ENCODE measurements at places on chromosomes 5 and 9.

DNA sequence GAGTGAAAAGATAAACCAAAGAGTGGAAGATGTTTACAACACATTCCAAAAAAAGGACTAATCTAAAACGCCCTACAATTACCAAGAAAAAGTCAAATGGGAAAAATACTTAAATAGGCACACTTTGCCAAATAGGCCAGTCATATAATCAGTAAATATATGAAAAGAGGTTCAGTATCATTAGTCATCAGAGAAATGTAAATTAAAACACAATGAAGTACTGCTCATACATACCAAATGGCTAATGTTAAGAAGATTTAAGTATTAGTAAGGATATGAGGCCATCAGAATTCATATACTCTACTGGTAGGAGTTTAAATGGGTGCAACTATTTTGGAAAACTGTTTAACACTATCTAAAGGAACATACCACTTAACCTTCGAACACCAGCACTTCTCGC, 47.6 kb downstream of the ZDHHC21 start:
- no peak for DNase-seq

DNA sequence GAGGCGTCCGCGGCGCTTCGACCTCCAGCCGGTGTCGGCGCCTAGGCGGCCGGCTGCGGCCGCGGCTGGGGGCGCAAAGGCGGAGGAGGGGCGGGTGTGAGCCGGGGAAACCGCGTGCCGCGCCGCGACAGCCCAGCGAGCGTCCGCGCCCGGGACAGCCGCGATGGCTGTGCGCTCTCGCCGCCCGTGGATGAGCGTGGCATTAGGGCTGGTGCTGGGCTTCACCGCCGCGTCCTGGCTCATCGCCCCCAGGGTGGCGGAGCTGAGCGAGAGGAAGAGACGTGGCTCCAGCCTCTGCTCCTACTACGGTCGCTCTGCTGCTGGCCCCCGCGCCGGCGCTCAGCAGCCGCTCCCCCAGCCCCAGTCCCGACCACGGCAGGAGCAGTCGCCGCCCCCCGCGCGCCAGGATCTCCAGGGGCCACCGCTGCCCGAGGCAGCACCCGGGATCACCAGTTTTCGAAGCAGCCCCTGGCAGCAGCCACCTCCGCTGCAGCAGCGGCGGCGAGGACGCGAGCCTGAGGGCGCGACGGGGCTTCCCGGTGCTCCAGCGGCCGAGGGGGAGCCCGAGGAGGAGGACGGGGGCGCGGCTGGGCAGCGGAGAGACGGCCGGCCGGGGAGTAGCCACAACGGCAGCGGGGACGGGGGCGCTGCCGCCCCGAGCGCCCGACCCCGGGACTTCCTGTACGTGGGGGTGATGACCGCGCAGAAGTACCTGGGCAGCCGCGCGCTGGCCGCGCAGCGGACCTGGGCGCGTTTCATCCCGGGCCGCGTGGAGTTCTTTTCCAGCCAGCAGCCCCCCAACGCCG, 605 bp downstream of the CHSY3 start:
- DNase-seq, result no peak

GRCh38 chr5:117296872-117297271, 722.2 kb upstream of the SEMA6A start:
- no peak for DNase-seq

GRCh38 chr9:113319054-113319453, 15.9 kb upstream of the RNF183 start:
- no peak for DNase-seq

DNA sequence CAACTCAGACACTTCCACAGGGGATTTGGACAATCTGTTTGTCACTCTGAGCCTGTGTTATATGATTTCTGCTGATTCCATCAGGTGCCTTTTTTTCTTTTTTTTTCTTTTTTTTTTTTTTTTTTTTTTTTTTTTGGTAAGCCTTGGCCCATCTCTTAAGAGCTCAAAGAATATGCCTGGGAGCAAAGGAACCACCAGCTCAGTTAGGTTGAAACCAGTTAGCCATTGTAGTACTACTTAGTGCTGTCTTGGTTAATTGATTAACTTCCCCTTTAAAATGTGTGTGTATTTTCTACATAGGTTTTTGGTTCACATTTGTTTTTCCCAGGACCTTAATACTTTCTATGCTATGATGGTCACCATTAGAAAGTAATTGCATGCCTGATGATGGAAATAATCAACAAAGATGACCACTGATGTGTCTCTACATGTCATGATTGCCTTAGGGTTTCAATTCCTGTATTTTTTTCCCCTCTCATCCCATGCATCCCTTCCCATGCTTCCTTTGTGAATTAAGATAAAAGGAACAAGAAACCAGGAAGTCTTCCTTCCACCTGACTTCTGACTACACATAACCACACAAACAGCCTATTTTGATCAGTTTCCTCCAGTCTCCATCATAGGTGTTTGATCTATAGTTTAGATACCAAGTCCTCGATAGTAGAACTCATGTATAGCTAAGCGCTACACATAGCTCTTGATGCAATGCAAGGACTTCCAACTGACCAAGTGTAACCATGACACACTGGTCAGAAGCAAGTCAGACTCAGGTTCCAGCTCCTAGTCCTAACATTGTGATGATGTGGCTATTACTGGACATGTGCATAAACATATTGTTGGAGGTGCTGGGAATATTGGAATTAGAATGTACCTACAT, 306.1 kb downstream of the EFNA5 start:
- DNase-seq, result no peak

- DNase-seq, result no peak
These were observed 10.5 kb upstream of the MYOT start for GRCh38 chr5:137856916-137857862.

GRCh38 chr9:34524349-34524748, 1.6 kb upstream of the ENHO start:
- no peak for DNase-seq

DNA sequence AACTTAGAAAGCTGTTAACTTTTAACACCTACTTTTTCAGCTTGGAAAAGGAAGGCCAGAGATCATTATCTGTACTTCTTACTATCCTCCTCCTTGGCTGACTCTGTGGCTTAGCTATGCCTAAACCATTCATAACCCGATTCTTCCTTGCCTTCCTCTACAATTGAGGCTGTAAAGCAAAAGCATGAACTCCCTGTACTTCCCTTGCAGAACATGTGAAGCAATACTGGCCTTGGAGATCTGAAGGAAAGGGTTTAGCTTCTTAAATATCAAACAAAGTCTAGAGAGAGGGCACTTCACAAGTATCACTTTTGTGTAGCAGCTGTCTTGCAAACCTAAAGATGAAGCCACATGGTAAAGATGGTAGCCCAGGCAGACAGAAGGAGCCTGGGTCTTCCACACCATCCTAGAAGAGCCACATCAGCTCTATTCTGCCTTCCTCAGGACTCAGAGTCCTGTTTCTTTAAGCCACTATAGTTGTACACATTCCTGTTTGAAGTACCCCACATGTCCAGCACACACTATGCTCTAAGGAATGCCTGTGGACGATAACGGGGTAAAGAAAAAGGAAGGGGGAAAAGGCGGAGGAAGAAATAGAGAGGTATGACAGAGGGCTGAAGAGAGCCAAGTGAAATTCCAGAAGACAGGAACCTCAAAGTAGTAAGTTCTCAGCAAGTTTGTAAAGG, 169.2 kb downstream of the SLIT3 start:
- DNase-seq, result no peak

GRCh38 chr9:100670719-100671118, 92.8 kb downstream of the CAVIN4 start:
- peak; percentile 15 for DNase-seq

GRCh38 chr5:17167171-17167891, 50.1 kb upstream of the BASP1 start:
- no peak for DNase-seq

DNA sequence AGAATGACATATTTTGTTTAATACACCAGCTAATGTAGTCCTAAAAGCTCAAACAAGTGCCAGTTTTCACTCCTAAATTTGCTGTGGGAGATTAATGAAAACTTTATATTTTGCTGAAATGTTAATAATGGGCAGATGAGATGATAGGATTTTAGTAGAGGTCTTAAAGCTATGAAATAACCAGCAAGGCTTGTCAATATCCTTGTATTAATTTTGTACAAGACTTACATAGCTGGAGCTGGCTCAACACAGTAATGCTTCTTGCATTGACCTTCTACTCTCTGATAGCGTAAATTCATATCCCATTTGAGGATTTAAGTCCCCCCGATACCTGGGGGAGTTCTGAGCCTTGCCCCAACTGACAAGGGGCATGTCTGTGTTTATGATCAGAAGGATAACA, 219.2 kb downstream of the MAPKAP1 start:
- DNase-seq, result no peak

- no peak for DNase-seq
These were observed 47.8 kb downstream of the PTTG1 start for GRCh38 chr5:160469156-160470144.

- no peak for DNase-seq
These were observed 4.9 kb downstream of the OTULIN start for GRCh38 chr5:14669415-14669814.

GRCh38 chr5:58759745-58760144, 176.9 kb downstream of the RAB3C start:
- no peak for DNase-seq

GRCh38 chr9:114909661-114910060, 20.7 kb downstream of the TNFSF8 start:
- DNase-seq, result no peak

DNA sequence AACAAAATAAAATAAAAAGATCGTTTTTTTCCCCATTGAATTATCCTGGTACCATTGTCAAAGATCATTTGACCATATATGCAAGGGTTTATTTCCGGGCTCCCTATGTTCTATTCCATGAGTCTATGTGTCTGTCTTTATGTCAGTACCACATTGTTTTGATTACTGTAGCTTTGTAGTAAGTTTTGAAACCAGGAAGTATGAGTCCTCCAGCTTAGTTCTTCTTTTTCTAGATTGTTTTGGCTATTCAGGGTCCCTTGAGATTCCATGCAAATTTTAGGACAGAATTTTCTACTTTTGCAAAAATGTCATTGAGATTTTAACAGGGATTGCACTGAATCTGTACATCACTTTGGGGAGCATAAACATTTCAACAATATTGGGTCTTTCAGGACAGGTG, 18.7 kb upstream of the EEIG1 start:
- no peak for DNase-seq

DNA sequence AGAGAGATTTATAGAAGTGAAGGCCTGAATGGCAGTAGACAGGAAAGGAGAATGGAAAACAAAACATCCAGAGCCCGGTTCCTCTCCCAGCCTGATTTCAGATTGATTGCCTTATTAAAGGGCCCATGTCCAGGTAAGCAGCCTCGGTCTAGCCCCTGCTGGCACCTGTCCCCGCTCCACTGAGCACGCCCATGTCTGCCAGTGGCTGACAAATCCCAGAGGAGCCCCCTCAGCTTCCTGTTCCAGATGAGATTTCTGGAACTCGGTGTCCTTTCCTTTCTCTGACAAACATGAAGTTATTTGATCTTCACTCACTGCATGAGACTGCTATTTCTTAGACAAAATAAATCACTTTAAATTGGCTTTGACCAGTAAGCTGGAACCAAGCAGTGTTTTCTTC, 187.0 kb upstream of the ADCY2 start:
- peak; percentile 95 for DNase-seq

- DNase-seq, result no peak
These were observed 124.5 kb downstream of the MED10 start for GRCh38 chr5:6253846-6254245.

DNA sequence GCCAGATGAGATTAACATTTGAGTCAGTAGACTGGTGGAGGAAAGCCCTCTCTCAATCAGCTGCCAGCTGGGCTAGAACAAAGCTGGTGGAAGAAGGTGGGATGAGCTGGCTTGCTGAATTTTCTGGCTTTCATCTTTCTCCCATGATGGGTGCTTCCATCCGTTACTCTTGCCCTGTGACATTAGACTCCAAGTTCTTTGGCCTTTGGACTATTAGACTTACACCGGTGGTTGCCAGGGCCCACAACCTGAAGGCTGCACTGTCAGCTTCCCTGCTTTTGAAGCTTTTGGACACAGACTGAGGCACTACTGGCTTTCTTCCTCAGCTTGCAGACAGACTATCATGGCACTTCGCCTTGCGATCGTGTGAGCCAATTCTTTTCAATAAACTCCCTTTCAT, 642.7 kb downstream of the TAF11L14 start:
- DNase-seq, result no peak

- no peak for DNase-seq
These were observed 94.1 kb upstream of the BOD1 start for GRCh38 chr5:173710528-173710927.

GRCh38 chr9:90842996-90843395, 41.4 kb downstream of the SYK start:
- DNase-seq, result no peak

DNA sequence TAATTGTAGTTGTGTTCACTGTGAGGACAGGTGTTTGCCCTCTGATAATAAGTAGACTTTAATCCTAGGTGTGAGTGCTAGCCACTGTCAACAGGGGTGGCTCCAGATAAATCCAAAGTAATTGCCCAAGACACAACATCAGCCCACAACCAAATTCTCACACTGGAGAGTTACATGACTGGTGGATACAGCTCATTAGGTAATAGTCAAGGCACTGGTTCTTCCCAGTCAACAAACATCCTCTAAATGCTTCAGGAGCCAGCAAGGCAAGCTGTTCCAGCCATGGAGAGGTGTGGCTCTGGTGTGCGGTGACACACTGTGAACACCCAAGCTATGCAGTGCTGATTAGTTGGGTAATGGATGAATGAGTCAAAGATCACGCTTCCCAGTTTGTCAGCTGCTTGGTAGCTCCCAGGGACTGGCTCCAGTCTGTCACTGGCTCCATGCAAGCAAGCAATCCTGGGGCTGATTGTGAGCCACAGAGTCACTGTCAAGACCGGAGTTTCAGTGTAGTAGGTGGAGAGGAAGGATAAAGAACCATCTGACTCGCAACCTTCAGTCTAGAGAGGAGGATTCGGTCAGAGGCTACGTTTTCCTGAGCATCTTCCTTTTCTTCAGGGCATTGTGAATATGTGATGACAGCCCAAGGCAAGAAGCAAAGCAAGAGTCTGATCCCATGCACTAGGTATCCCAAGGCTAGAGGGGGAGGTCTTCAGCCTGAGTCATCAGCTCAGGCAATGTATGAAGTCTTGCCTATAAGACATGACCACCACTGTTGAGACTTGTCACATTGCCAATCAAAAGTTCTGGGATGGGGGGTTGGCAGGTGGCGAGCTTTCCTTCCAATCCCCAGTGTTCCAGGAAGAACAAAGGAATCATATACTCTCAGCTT, 63.1 kb downstream of the UGCG start:
- DNase-seq, result peak; percentile 49

GRCh38 chr5:8600843-8601242, 731.9 kb downstream of the MTRR start:
- no peak for DNase-seq

DNA sequence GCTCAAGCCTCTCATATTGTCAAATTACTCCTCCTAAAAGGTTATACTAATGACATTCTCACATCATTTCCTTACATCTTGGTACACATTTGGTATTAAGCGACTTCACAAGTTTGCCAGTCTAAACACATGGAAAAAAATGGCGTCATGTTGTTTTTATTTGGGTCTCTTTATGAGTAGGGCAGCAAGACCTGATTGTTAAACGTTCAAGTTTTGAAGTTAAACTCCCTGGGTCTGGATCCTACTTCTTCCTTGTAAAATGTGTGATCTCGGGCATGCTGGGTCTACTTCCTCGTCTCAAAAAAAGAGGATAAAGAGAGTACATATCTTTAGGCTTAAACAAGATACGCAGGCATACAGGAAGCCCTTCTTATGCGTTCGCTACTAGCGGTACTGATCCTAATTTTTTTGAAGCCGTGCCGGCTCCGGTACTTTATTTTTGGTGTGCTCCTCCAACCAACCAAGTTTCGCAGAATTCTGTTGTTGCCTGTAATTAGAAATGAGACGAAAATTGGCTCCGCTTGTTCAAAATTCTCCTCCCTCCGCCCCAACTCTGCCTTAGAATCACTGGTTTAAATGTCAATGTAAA, 596 bp upstream of the CDC37L1 start:
- DNase-seq, result peak; percentile 37
